ENCODE measurements at places on chromosomes 3 and 15.

- DNase-seq = no peak
Measured at GRCh38 chr15:75640483-75641178, 607 bp upstream of the IMP3 start.

GRCh38 chr3:120795959-120796358, 53.4 kb downstream of the GTF2E1 start:
- DNase-seq = no peak

DNA sequence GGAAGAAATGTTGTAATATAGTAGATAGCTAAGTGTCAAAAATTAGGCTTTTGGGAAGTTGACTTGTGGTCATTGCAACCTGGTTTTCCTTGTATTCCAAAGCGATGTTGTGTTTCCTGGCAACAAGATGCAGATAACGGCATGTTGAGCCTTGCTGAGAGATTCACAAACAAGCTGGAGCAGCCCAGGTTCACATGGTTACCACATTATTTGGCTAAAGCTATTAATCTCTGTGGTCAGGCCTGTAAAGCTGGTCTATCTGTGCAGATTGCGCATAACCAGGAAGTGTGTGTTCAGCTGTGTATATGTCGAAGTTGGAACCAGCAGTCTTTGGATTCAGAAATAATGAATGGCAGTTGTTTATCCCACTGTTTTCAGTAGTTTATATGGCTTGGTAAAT, 6.6 kb downstream of the TIPARP start:
- DNase-seq = peak; percentile 40

GRCh38 chr3:111333642-111334041, 208.4 kb upstream of the CD96 start:
- DNase-seq = no peak

GRCh38 chr3:42720126-42720525, 17.5 kb upstream of the HHATL start:
- no peak for DNase-seq

DNA sequence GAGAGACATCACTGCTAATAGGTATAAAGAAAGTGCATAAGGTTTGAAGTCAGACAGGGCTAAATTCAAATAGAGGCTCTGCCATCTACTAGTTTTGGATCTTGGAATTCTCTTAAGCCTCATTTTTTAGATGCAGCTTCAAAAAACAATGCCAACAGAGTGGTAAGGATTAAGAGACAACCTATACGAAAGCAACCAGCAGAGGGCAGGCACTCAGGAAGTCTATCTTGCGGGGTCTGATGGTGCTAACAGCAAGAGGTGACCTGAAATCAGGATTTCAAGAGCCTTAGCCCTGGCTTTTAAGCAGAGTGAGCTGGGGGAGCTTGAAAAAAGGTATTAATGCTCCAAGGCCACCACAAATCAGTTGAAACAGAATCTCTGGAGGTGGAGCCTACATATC, 40.7 kb downstream of the LDHAL6B start:
- peak; percentile 50 for DNase-seq

GRCh38 chr3:31247850-31248562, 284.7 kb upstream of the STT3B start:
- no peak for DNase-seq

DNA sequence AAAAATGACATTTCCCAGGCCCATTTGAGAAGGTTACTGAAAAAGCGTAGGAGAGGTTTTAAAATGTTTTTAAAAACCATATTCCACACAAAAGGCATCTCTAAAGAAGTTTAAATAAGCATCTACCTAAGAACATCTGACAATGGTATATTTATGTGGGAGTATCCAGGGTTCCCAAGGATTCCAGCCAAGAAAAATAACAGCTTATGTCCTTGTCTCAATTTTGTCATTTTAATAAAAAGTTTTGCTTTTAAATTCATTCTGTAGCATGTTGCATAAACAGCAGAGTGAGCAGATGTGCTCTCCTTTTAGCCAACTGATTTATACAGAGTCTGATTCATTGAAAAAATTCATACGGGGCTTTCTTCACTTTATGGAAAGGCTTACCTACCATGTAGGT, 129.9 kb downstream of the LRRC3B start:
- DNase-seq = no peak

DNA sequence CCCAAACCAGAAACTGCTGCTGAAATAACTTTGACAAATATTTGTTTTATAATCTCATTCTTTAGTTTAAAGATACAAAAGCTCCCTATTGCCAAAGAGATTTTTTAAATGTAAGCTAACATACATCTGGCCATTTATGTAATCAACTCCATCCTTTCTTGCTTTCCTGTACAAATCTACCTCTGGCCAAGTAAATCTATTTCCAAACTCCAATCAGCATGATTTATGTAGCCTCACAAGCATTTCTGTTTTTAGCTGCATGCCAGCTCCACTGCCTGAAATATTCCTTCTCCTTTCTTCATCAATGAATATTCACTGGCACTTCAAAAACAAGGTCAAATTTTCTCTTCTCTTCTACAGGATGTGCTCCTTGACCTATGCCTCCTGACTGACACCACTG, 80.0 kb downstream of the SHOX2 start:
- no peak for DNase-seq

DNA sequence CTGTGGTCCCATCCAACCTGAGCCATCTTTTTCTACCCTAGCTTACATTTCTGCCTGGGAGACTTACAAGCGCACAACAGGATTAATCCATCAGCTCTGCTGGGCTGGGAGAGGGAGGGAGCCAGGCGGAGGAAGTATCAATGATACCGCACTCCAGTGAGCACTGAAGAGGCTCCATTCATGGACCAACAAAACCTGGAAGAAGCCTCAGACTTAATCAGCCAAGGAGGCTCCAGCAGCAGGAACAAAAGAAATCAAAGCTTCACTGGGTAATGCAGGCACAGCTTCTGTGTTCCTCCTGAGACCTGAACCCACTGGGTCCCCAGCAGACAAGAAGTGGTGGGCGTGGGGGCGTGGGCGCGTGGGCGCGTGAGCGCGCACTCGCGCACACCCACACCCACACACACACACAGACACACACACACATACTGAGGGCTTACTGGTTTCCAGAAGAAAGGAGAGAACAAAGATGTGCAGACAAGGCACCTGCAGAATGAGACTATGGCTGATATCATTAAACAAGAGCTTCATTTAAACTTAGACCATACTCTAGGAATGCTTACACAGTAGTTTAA, 87.0 kb upstream of the BOC start:
- no peak for DNase-seq

DNA sequence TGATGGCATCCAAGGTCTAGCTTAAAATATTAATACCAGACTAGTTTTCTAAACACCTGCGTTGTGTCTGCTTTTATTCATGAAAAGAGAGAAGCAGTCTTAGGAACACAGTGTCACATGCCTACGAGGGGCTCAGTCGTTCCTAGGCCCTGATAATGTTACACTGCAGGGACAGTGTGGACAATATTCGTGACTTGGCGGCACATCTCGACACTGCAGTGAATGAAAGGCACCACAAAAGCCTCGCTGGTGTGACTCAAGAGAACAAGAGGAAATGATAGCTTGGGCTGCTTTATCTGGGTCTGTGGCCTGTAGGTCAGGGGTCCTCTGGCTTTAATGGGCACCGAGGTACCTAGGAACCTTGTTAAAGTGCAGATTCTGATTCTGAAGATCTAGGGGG, 226.7 kb downstream of the PDZRN3 start:
- DNase-seq = no peak

- no peak for DNase-seq
Measured at GRCh38 chr15:78873793-78874765, 1.4 kb downstream of the MORF4L1 start.

DNA sequence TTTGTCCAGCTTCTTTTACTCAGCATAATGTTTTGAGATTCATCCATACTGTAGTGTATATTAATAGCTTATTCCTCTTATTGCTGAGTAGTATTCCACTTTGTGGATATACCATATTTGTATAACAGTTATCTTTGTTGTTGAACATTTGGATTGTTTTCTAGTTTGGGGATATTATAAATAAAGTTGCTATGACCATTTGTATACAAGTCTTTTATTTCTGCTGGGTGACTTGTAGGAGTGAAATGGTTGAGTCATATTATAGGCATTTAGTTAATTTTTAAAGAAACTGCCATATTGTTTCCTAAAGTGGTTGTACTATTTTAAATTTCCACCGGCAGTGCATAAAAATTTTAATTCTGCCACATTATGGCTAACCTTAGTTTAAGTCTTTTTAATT, 53.4 kb downstream of the RPL39L start:
- DNase-seq = no peak

- no peak for DNase-seq
Measured at GRCh38 chr3:102617381-102617780, 182.6 kb downstream of the ZPLD1 start.

DNA sequence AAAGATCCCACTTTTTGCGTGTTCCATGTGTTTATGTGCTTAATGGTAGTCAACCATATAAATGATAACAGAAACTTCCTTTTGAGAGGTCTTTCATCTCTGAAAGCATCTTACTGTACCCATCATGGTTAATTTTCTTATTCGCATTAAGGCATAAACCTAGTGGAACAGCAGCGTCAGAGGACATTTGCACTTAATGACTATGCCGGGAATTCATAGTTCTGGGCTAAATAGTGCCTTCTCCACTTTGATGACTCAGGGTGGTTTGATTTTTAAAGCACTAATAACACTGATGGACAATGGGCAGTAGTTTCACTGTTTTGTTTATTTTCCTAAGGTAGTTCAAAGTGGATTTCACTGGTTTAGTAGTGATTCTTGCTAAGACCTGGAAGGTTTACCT, 455.3 kb downstream of the DIPK2A start:
- DNase-seq = no peak

DNA sequence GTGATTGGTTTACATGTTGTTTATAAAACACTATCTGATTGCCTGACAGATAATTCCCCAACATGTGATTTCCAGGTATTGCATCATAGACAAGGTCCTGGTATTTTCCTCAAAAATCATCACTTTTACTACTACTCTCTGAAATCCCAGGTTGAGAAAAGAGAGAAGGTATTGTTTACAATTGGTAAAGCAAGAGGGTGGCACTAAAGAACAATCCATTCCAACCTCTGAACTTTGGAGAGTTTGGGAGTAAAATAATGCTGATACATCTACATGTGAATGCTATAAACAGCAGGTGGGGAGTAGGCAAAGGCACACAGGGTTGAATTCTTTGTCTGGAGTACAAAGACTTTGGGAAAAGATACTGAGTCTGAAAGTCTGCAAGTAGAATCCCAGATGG, 134.2 kb downstream of the WDR72 start:
- DNase-seq = no peak

DNA sequence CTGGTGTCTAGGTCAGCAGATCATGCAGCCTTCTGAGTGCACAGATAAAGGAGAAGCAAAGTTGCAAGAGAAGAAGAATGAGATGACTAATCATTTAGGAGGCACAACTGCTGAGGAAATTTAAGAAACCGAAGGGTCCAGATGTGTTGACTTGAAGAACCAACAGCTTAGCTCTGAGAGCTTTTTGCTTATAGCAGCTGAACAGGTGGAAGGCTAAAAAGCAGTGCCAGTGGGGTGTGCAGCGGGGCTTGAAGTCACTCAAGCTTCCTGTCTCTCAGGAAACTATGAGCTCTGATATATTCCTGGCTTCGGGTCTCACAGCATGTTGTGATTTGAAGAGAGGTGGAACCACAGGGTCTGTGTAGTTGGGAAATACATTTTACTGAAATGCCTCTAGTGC, 305.7 kb downstream of the RYR3 start:
- no peak for DNase-seq

- DNase-seq = no peak
Measured at GRCh38 chr3:149245738-149246451, 24.3 kb upstream of the CP start.

GRCh38 chr15:64017591-64018163, 28.6 kb downstream of the DAPK2 start:
- peak; percentile 33 for DNase-seq

DNA sequence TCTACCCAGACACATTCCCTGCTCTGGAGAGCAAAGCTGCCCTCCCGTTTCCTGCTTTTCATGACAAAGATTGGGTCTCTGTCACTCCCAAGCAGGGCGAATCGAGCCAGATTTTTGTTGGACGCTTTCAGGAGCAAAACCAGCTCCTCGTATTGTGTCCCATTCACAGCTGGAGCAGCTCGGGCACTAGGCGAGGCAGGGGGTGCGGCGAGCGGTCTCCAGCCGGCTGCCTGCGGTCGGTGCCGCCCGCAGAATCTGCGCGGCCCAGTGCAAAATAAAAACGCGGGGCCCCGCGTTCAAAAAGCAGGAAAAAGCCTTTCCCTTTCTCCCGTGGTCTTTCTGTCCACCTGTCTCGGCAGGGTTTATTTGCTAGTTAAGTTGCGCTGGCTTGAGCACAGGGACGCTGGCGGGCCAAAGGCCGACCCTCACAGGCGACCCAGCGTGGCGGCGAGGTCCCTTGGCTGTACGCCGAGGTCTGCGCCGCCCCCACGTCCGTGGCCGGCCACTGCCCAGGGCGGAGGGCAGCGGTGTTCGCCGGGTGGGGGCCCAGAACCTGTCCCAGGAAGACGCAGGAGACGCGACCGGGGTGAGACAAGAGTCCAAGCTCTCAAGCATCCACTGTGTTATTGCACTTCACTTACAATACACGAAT, 71.2 kb downstream of the CYP19A1 start:
- no peak for DNase-seq

GRCh38 chr3:51328206-51328605, 56.9 kb upstream of the MANF start:
- DNase-seq = no peak

- no peak for DNase-seq
Measured at GRCh38 chr3:120568598-120568997, 27.5 kb upstream of the NDUFB4 start.

GRCh38 chr15:41215708-41216107, 14.8 kb downstream of the EXD1 start:
- DNase-seq = no peak
